Left colon (tissue), 2 donors: ENCODE measurements at places on chromosomes 1 and 21. TPM values are rescaled to one million over a fixed set of nuclear protein-coding genes. Genes with fewer than 3 reads are reported as not detected.

Gene POFUT2
- 26.1 TPM for total RNA-seq

Gene CD34
- total RNA-seq: 8.3 TPM

Gene ANGPTL3
- total RNA-seq: not detected

DNA sequence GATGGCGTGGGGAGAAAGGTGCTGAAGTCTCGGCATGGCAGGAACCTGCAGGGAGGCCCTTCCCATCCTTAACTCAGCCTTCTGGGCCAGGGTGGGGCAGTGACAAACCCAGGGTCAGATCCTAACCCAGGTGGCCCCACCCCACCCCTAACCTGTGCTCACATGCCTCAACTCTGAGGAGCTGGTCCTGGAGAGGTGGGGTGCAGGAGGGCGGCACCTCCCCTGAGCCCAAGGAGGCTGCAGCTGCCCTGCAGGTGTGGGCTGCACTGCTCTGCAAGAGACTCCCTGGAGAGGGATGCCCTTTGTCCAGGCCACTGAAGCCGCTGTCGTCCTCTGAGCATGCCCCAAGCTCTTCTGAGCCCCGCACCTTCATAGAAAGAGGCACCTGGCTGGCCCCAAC is 15.2 kb upstream of the ADAMTSL4 start:
- no peak for DNase-seq

DNA sequence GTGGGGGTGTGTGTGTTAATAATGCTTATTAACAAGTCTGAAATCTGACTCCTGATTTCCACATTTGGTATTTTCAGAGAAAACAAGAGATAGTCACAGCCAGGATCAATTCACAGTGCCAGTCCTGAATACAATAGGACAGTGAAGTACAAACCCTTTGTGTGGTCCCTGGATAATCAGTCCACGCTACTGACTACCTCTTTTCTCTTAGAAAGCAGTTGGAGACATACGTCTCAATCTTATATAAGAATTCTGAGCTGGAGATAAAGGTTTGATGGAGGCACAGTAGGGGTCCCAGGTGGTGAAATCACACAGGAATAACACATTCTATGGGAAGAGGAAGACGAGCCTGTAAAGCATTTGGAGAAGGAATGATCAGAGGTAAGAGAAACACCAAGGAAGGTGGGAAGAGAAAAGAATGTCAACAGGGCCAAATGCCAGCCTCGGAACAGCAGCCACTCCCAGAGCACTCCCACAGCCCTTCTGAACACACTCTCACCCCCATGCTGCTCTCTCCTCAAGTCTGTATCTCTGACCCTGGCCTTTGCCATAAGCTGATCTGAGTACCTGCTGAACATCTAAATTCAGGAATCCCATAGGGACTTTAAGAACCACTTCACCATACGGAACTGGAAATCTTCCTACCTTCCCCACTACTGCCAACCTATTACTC is 48.6 kb downstream of the TRAF5 start:
- DNase-seq: no peak

DNA sequence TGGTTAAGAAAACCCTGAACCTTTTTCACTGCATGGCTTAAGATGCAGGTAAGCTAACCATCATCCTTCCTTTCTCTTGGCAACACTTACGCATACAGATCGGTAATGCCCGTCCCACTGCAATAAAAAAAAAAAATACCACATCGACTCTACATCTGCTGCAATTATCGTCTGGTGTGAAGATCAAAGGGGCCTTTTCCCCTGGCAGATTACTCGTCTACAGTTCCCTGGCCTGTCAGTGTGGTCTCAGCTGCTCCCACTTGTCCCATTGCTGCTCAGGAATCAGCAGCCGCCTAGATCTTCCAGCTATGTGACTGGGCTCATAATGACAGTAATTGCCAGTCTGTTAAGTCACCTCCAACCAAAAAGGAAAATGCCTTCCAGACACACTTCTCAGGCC is 133.1 kb downstream of the SETD4 start:
- no peak for DNase-seq

DNA sequence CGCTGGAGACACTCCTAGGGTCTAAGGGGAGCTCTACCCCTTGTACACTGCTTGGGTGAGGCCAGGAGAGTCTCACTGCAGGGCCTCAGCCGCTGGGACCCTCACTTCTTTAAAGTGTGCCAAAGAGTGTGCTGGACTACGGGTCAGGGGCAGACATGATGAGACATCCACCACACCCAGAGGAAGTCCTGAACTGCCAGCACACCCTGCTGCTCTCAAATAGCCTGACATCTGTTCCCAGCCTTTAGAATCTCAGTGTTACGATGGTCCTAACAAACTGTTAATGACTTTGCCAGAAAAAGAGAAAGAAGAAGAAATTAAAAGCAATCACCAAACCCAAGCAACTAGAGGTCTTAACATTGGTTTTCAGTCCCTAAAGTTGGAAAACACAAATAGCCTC is 49.0 kb downstream of the MRPL37 start:
- DNase-seq: no peak
